ENCODE measurements at places on chromosomes 16 and 17.

DNA sequence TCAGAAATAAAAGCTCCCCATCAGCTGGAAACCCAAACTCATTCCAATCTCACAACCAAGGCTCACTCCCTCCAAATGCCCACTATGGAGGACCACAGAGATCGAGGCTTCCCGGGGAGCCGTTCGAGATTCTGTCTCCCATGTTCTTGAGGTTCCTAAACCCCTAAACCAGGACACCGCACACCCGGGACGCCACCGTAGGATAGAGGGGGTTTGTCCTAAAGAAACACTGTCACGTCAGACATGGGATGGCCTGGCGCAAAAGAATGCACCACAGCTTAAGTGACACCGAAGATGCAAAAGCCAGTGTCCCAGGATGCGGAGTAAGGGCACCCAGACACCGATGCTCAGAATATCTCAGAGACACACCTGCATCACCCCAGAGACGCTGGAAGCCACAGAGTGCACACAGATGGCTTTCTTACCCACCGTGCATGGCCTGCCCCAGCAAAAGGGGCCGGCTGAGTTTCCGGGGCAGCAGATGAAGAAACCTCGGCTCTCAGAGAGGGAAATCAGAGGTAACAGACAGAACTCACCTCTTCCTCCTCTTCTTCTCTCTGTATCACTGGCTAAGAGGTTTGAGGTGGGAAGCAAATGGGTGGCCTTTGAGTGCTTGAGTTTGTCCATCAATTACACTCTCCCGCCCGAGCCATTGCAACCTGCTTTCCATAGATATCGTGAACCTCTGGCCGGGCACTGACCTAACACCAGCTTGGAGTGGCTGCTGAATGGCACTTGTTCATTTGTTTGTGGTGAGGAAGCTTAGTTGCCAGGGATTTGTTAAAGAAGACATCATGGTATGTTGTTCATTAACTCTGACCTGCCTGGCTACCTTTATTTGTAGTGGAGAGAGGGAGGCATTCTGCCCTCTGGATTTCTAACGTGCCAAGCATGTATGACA lies 65.1 kb upstream of the TNRC6C start:
- no peak for DNase-seq

DNA sequence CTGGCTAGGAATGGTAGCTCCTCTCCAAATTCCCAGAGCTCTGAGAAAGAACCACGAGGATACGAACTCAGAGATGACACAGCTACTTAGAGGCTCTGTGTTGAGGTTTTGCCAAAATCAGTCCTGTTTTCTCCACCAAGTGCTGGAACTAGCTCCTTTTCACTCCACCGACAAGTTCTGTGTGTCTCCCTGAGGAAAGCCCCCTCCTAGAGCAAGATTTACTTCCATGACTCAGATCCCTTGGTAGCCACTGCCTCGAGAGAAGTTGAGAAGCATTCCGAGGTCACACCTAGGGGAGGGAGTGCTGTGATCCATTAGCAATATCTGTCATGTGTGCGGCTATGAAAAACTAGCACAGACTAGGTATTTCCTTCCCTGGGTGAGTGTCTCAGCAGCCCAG lies 30.6 kb downstream of the IL21R start:
- no peak for DNase-seq

DNA sequence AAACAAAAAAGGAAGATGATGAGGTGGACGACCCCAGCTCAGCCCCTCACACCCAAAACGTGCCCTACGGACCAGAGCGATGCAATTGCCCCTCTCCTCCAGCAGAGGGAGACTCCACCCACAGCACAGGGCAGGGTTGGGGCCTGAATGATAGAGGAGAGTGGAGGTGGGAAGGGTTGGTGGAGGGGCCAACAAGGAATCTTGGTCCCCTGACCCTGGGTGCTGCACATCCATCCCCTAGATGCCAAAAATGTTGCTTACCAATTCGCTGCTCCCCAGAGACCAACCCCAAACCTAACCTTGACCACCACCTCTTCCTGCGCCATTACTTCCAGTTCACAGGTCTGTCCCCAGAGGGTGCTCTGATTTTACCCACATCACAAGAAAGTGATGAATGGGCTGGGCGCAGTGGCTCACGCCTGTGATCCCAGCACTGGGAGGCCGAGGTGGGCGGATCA lies 12.9 kb downstream of the P2RX5 start:
- DNase-seq, result peak; percentile 39

DNA sequence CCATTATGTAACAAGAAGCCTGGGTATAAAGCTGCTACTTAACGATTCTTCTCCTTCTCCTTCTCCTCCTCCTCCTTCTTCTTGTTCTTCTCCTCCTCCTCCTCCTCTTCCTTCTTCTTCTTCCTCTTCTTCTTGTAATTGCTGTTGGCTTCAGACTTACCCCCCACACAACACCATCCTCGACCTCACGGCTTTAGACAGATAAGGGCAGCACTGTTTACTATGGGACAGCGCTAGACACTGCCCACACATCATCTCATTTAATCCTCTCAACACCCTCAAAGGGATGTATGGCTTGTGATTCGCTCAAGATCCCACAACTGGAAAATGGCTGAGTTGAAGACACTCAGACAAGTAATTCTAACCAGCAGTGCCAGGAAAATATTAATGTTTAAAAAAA lies 60.6 kb upstream of the NOG start:
- no peak for DNase-seq

DNA sequence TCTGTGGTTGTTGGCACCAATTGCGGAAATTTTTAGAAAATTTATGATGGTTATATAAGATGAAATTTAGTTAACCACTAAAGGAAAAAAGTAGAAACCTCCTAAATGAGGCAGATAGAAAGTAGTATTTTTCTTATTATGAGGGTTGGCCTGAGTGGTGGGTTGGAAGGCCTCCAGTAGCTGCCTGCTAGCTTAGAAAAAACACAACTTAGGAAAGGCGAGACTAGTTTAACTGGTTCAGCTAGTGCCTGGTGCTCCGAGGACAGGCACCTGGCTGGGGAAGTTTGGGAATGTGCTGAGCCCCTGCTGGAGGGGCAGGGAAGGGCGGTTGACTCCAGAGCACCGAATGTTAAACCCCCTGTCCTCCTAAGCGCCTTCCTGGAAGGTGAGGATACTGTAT lies 19.9 kb downstream of the LDHD start:
- DNase-seq, result no peak

DNA sequence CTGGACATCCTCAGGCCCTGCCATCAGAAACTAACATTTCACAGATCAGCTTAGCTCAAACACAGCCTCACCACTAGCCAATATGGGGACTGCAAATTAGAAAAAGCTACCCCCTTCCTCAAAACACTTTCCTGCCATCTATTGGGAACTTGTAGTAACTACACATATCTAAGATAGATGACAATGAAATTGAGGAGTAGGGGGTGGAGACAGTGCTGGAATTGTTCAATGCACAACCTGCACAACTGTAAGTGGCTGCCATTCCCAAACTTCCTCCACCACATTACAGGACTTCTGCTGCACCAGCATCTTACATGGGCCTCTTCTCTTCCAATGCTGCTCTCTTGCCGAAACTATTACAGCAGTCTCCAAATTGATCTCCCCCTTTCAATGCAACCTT lies 21.9 kb downstream of the AIPL1 start:
- no peak for DNase-seq

All from activated CD4-positive, alpha-beta T cell treated with anti-CD3 and anti-CD28 coated beads for 1 hour (primary cell).